ENCODE measurements at places on chromosomes 3 and 15. TPM values are rescaled to one million over a fixed set of nuclear protein-coding genes. Genes with fewer than 3 reads are reported as not detected.

DNA sequence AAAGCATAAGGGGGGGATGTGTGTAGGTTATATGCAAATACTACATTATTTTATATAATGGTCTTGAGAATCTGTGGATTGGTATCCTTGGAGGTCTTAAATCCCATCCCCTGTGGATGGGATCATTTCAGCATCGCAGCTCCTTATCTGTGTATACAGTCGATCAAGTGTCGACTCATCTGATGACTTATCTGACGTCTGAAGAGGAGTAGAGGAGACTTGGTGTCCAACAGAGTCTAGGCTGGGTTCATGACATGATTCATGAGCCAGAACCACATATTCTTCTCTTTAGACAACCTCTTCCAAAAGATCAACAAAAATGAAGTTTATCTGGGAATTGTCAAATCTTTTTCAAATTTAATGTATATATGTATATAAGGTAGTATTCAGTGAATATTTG lies 220.7 kb downstream of the NR2F2 start:
- no peak for DNase-seq

GRCh38 chr3:171347301-171348039 lies 112.7 kb downstream of the TNIK start:
- DNase-seq: no peak

GRCh38 chr3:140113996-140114788 lies 179.2 kb downstream of the CLSTN2 start:
- DNase-seq: no peak

- DNase-seq: no peak
Measured at GRCh38 chr15:82105451-82106215, 59.8 kb upstream of the MEX3B start.

GRCh38 chr15:67884009-67884408 lies 44.2 kb upstream of the RNU6-1 start:
- DNase-seq: no peak

GRCh38 chr15:51935466-51936104 lies 36.0 kb downstream of the LEO1 start:
- DNase-seq: no peak

DNA sequence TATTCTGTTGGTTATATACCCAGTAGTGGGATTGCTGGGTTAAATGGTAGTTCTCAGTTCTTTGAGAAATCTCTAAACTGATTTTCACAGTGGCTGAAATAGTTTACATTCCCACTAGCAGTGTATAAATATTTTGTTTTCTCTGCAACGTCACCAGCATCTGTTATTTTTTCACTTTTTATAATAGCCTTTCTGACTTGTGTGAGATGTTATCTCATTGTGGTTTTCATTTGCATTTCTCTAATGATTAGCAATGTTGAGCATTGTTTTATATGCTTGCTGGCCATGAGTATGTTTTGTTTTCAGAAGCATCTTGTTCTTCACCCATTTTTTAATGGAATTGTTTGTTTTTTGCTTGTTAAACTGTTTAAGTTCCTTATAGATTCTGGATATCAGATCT lies 612.7 kb upstream of the SGO1 start:
- no peak for DNase-seq

- DNase-seq: no peak
Measured at GRCh38 chr3:70815817-70816216, 503.4 kb upstream of the MDFIC2 start.

DNA sequence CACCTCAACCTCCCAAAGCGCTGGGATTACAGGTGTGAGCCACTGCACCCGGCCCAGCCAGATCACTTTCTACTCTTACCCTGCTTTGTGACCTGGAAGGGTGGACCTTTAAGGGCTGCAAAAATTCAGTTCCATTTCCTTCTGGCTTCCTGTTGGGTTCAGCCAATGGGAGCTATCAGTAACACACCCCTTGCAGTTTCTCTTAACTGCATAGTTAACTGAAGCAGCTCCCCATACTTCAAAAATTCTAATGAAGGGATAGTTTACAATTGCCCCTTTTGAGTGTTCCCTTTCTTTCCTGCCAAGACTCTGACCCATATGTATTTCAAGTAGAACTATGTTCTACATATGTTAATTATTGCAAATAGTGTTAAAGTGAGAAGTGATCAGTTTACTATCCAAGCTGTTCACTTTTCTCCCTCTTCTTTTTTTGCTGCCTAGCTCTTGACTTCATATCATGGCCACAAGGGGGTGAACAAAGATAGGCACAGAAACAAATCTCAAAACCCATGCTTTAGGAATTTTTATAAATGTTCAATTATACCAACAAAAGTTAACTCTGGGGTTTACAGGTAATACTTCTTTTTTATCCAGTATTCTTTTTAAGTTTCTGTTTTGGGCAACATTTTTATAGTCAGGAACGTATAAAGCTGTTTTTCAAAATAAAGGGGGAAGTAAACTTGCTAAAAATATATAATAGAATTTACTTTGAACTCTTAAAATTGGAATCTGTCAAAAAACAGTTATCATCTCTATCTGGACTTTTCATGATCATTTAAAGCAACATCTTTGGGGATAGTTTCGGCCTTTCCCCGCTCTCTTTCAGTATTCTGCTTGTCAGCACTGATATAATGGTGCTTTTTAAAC lies 8.1 kb downstream of the PGBD4 start:
- peak; percentile 29 for DNase-seq

GRCh38 chr15:82133251-82133650 lies 87.4 kb upstream of the MEX3B start:
- DNase-seq: no peak

DNA sequence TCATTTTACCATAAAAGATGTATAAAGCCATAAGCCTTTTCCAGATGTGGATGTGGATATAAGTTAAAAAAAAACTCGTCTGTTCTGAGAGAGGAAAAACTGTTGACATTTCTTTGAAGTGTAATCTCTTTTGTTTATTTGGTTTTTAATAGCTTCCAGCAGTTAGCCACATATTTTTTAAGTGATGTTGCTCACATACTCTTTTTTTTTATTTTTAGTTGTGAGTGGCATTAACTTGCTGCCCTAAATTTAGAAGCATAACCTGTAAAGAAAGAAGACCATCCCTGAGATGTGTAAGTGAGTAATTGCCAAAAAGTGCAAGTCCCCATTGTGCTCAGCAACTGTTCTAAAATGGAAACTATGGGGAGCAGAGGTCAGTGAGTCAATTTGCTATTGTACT lies 415.9 kb upstream of the MDFIC2 start:
- no peak for DNase-seq

DNA sequence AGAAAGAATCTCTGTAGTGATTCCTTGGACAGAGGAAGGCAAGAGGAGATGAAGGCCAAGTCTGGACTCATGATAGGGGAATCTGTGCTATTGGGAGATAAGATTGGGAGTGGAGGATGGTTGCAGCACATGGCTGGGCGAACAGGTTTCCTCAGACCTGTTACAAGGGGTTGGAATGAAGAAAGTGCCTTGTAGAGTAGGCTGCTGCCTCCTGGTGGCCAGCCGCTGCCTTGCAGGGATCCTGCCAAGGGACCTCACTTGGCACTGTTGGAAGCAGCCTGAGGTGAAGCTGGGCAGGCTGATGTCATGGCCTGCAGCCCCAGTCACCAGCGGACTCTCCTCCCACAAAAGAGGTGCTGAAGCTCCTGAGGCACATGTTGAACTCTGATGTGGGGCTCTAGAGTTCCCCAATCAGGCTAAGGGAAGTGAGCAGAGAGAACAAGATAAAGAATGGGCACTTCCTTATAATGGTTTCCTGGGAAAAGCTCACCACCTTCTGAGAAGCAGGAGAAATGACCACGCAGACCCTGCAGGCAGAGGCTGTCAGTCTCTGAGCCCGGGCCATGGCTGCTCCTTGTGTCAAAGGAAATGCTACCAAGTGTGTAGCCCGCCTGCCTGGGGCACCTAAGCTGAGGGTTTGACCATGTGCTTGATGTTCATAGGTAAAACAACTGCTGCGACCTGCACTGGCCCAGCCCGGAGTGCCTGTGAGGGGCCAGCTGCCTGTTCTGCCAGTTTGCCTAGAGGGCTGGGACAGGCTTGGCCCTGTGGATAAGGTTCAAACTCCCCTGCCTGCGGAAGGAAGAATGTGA lies 1.6 kb upstream of the TEX264 start:
- peak; percentile 75 for DNase-seq

DNA sequence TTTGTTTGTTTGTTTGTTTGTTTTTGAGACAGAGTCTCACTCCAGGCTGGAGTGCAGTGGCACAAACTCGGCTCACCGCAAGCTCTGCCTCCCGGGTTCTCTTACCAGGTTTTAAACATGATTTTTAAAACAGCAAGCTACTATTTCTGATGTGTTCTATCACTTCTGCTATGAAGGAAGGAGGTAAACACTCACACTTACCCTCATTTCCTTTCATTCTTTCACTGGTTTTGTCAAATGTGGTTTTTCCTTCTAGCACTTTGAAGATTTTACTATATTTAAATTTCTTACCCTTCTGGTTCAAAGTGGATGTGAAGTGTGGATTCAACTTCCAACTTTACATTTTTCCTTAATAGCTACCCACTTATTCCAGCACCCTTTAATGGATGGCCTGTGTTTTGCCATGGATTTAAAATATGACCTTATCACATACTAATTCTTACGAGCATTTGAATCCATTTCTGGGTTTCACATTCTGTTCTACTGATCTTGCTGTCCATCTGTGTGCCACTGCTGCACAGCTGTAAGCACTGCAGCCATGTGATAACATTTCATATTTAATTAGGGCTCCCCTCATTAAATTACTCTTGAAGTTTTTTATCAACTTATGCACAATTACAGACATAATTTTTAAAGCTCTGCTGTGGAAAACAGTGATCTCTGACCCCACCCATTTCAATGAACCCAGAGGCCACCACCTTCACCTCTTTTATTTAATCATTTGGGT lies 42.3 kb downstream of the TXNRD3 start:
- no peak for DNase-seq

DNA sequence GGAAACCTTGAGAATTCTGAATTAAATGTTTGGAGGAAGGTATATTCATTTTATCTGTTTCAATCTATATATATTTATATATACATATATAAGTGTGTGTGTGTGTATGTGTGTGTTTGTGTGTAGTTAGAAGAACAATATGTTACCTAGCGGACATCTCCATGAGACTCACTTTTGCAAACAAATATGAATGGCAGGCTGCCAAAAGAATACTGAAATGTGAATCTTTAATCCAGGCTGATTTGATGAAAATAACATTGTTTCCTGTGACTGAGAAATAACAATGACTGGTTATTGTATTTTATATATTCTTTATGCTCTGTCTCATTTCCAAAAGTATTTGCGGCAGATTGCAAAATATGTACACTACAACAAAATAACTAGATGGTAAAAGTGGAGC lies 255.5 kb upstream of the TGFBR2 start:
- no peak for DNase-seq

Gene RASGRF1
- 2.4 TPM for total RNA-seq

Gene FEZF2
- not detected for total RNA-seq

Gene PLSCR2
- total RNA-seq: not detected

Gene ASB14
- not detected for total RNA-seq

Gene GOLGA8S
- 0.15 TPM for total RNA-seq

All from HCT116 (cell line).